ENCODE measurements at places on chromosomes 3 and 15. TPM values are rescaled to one million over a fixed set of nuclear protein-coding genes. Genes with fewer than 3 reads are reported as not detected.

DNA sequence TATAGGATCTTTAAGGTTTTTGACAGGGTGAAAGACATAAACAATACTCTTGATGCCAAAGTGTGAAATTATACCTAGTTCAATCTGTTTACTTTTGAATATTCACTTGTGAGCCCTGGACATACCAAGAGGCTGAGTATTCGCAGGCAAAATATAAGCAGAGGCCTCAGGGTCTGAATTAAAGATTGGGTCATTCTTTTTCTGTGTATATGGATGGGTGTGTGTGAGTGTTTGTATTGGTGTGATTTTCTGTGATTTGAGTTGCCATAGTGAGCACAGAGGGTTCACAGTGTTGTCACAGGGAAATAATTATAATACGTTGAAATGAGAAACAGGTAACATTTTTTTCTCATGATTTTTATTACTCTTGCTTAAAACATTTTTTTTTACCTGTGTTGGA is 770.7 kb upstream of the ALCAM start:
- no peak for DNase-seq

DNA sequence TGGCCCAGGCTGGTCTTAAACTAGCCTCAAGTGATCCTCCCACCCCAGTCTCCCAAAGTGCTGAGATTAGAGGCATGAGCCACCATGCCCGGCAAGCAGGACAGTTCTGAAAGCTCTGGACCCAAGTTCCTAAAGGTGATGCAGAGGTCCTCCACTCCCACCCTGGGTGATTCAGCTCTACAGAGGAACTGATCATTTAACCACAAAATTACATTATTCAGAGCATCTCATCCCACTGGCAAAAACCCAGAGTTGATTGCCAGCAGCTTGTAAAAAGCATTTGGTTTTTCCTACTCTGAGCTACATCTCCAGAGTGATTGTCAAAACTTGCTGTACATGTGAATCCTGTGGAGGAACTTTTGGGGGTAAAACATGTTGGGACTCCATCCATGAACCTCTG is 60.2 kb downstream of the SLTM start:
- DNase-seq: no peak

- no peak for DNase-seq
Measured at GRCh38 chr3:127788451-127788909, 33.8 kb downstream of the MGLL start.

- no peak for DNase-seq
Measured at GRCh38 chr3:65466300-65466988, 572.3 kb downstream of the MAGI1 start.

- DNase-seq: no peak
Measured at GRCh38 chr15:92294759-92295158, 98.9 kb upstream of the ST8SIA2 start.

DNA sequence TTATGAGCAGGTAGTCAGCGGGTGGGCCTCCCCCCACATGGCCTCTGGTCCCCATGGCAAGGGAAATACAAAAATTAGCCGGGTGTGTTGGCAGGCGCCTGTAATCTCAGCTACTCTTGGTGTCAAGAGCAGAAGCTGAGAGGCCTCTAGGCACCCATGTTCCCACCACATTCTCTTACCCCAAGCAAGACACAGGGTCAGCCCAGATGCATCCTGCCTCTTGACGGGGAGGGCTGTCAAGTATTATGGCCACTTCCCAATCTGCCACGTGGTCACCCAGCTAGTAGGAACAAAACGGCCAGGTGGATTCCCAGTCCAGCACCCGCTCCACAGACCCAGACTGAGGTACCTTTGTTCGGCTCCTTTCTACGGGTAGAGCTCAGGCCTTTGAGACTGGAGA is 16.2 kb upstream of the SLC6A6 start:
- no peak for DNase-seq

Gene TMEM212
- total RNA-seq: 0.11 TPM

Gene SLC6A1
- total RNA-seq: 0.78 TPM

Gene ADIPOQ
- total RNA-seq: not detected

Gene PLA2G4D
- not detected for total RNA-seq

Data from upper lobe of left lung (tissue), 6 donors.